ENCODE measurements at places on chromosomes 1 and 21.

- no peak for DNase-seq
Measured at GRCh38 chr1:179589509-179589908, 2.1 kb upstream of the TDRD5 start.

DNA sequence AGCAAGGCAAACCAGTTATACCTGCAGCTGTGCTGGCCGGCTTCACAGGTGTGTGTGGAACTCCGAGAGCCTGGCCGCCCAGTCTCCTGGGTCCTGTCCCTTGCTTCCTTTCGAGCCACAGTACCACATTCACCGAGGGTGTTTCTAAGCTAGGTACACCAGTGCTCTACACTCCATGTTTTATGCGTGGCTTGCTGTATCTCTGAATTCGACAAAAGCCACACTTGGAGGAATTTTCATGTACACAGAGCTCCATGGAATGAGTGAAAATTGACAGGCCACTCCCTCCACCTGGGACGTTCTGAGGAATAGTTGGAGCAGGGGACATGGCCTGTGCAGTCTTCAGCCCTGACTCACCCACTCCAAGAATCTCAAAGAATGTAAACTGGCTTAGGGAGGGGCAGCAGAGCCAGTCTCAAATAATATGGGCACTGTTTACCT lies 14.0 kb downstream of the ETS2 start:
- no peak for DNase-seq

- DNase-seq: no peak
Measured at GRCh38 chr1:30600706-30601105, 122.7 kb downstream of the MATN1 start.

DNA sequence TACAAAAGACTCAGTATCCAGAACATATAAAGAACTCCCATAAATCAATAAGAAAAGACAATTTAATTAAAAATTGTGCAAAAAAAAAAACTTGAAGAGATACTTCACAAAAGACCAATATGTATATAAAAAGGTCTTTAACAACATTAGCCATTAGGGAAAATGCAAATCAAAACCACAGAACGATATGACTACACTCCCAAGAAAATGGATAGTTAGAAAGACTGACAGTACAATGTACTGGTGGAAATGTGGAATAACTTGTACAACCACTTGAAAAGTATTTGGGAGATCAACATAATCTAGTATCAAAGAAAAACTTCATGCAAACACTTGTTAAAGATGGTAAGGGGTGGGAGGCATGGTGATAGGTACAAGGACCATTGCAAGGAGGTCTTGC lies 3.9 kb upstream of the CLCA1 start:
- no peak for DNase-seq

DNA sequence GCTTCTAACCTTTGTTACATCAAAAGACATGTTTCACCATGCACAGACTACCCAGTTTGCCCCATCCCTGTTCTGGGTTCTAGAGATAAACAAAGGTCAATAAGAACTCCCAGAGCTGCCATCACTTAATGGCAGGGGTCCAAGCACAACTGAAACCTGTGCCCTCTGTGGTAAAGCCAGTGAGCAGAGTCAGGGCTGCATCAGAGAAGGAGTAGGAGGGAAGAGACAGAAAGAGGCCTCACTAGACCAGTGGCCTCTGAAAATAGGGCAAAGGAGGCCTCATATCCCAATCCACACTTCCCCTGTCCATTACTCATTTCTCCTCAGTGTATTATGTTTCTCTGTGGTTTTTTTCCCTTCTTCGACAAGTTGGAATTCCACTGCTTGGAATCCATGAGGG lies 10.2 kb downstream of the ATP1A2 start:
- no peak for DNase-seq

DNA sequence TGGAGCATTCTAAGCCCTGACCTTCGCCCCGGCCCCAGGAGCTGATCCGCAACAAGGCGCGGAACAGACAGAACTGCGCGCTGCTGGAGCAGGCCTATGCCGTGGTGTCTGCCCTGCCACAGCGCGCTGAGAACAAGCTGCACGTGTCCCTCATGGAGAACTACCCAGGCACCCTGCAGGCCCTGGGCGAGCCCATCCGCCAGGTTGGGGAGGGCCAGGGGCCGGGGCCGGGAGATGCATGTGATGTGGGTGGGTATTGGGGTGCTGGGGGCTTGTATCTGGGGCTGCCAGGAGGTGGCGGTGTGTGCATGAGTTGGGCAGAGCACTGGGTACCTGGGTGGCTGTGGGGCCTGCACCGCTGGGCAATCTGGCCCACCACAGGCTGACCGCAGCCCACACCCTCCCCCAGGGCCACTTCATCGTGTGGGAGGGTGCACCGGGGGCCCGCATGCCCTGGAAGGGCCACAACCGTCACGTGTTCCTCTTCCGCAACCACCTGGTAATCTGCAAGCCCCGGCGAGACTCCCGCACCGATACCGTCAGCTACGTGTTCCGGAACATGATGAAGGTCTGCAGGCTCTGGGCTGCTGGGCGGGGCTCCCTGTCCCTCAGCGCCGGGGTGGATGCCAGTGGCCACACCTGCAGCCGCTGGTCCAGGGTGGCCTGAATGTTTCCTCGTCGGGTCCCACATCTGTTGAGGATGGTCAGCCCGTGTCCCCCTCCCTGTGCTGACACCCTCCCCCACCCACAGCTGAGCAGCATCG lies 65.8 kb downstream of the TRIM11 start:
- no peak for DNase-seq

DNA sequence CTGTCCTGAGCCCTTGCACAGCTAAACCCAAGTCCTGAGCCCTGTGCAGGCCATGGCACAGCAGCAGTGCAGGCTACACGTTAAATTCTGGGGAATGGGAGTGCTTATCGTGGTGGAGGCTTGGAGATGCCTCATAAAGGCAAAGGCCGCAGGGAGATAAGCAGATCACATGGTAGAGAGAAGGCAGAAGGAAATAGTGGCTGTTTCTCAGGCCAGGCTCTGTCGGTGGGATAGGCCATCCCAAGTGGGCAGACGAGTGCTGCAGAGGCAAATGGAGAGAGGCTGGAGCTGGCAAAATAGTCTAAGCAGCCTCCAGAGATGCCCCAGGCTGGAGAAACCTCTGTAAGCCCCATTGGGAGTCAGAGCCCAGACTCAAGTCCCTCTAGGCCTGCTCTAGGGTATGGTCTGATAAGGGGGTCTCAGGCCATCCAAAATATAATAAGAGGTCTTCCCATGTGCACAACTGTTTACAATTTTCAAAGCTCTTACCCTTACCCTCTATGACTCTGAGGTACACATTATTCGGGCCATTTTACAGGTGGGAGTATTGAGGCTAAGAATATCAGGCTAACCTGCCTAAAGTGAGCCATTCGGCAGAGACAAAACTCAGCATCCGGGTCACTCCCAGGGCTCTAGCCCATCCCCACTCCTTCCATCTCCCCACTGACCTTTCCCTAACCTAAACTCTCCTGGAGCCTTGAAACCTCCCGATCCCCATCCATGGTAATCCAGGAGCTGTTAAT lies 79.6 kb downstream of the NKAIN1 start:
- DNase-seq: no peak

GRCh38 chr1:65939636-65940035 lies 146.9 kb downstream of the PDE4B start:
- no peak for DNase-seq

DNA sequence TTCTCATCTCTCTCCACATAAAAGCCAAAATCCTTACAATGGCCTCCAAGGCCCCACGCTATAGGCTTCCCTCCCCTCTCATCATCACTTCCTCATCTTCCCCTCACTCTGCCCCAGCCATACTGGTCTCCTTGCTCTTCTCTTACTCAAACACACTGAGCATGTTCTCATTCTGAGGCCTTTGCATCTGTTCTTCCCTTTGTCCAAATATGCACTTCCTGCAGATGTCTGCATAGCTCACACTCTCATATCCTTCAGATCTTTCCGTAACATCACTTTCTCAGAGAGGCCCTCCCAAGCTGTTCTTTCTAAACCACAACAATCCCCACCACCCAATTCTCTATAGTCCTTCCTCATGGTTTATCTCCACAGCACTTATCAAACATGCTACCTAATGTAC lies 284.1 kb downstream of the HHIPL2 start:
- no peak for DNase-seq

DNA sequence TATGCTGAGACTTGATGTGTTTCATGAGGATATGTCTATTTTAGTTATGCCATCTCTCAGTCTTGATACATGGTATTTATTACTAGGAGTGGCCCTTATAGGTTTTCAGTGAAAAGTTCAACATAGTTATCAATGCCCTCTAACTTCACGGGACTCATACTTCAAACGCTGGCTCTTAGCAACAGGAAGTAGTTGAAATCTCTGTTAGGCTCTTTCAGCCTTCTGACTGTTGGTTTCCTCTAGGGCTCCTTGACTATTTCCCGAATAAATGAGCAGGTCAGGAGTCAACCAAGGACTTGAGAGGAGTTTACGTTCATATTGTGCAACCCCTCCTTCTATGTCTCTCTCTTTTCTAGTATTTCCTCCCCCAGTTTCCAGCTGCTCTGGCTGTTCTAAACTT lies 141.8 kb downstream of the RGS7 start:
- no peak for DNase-seq

DNA sequence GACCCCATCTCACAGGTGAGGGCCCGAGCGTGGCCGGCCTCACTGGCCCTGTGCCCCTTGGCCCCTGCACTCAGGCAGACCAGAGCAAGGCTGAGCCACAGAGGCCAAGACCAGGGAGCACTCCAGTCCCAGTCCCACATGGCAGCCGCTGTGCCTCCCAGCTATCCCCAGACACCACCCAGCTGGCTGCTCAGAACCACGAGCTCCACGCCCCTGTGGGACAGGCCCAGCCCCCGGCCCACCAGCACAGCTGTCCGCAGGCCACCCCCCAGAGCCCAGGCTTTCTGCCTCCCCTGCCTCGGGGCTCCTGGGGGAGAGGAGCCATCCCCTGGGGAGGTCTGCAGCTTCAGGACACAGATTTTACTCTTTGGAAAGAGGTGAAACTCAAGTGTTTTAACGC lies 9.1 kb upstream of the C1QTNF12 start:
- DNase-seq: no peak

DNA sequence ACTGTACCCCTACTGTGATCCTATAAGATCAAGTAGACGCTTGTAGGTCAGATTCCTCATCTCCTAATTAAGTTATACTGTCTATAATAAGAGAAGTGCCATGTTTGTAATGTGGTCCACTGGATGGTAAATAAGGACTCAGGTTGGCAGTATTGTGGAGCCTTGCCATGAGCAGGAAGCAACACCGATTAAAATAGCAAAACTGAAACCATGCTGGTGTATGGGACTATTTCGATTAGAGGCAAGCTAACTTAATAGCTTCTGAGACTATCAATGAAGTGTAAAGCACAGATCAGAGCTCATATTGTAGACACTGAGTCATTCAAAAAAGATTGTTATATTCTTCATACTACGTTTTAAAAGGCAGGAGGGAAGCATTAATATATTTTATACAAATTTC lies 348.8 kb downstream of the HHAT start:
- DNase-seq: no peak

DNA sequence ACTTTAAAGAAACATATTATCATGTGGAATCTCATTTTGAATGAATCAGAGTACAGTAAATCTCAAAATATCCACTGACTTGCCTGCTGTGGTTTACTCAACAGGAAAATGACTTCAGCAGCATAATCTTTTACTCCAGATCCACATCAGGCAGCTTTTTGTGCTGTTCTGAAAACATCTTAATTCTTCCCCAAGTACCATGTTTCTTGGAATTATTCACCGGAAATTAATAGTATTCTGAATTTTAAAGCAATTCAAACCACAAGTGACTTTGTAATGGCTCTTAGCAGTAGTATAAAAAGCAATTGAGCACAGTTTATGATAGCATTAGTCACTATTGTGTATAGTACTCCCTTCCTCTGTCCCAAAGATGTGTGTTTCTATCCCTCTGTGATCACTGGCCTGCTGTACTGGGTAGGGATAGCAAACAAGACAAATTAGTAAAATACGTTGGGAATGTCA lies 64.2 kb upstream of the ERRFI1 start:
- DNase-seq: no peak

DNA sequence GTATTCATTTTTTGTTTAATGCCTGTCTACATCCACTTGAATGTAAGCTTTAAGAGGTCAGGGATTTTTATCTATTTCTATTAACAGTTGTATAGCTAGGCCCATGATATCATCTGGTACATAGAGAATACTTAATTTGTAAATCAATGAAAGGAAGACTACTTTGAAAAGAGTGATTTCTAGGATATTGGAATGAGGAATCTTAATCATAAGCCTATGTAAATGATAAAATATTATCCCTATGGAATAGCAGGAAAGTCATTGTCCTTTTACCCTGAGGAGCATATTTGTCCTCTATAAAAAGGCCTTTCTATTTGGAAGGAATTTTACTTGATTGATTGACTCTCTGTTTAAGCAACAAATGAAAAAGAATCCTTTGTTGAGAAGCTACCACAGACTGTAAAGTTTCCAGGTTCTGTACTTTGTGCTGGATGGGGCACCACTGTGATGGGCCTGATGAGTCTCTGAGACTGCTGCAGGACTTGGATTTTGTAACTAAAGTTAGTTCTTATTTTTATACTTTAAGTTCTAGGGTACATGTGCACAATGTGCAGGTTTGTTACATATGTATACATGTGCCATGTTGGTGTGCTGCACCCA lies 53.8 kb downstream of the MAST2 start:
- no peak for DNase-seq
